GM23248 (cell line): ENCODE measurements at places on chromosomes 12 and 14.
A peak's percentile ranks its signal among the peaks of the same experiment; 100 is the strongest.

DNA sequence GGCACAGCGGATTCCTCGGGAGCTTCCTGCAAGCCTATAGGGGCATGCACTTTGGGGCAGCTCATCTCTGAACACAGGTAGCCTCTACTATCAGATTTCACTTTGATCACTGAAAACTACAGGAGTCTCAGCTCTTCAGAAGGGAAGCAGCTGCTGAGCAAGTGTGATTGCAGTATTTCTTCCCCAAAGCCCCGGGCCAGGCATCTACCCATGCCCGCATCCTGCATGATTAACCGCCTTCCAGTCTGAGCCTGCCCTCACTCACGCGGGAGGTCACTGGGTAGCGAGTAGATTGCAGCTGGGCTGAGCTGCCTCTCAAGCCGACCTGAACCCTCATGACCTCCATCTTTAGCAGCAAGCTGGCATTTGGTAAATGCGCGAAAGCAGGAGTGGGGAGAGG, 334.7 kb downstream of the DPF3 start:
- H3K4me3 ChIP-seq, result no peak overlapping the region
- no peak overlapping the region for H3K27ac ChIP-seq
- no peaks in the 10 kb centered on the region for H3K36me3 ChIP-seq
- peaks cover 27% of the 10 kb centered on the region for H3K4me1 ChIP-seq
- no peaks in the 10 kb centered on the region for H3K27me3 ChIP-seq

- no peaks in the 10 kb centered on the region for H3K27me3 ChIP-seq
- H3K27ac ChIP-seq, result no peak overlapping the region
Measured at GRCh38 chr14:102629011-102629444, 36.6 kb downstream of the RCOR1 start.

- DNase-seq, result no peak
- H3K4me1 ChIP-seq, result no peaks in the 10 kb centered on the region
- H3K27ac ChIP-seq, result no peak overlapping the region
- H3K4me3 ChIP-seq, result no peak overlapping the region
- H3K36me3 ChIP-seq, result no peaks in the 10 kb centered on the region
- no peaks in the 10 kb centered on the region for H3K27me3 ChIP-seq
Measured at GRCh38 chr14:97298736-97299135, 501.6 kb downstream of the VRK1 start.

DNA sequence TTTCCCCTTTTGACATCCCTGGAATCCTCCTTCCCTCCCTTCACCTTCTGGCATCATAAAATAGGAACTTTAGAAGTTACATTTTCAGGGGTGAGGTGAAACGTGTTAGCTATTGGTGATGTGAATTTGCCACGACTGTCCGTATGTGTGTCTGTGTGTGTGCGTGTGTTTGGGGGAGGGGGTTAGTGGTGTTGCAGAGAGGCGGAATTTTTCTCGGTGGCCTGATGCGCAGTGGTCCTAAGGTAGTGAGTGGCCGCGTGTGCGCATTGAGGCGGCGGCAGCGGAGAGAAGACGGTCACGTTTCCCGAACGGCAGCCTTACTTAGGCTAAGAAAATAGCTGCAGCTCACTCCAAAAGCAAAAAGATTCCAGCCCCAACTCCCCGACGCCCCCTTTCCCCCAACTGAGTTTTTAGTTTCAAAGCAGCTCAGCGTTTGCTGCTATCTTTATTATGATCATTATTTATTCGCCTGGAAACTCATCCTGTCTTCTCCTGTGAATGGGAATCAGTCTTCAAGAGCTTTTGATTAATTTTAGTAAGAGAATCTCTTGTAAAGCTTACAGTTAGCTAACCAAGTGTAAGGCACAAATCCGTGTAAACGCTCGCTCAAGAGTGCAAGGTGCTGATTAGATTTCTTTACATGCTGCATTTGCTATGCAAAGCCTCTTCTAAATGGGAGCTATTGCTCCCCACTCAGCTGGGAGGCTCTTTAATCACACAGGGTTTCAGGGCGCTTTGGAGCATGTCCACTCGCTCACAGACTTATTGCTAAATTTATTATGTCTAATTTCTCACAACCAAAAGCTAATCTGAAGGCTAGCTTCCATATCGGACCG, 4.7 kb downstream of the FLRT2 start:
- no peaks in the 10 kb centered on the region for H3K27me3 ChIP-seq
- H3K36me3 ChIP-seq, result no peaks in the 10 kb centered on the region
- peak overlapping the region; percentile 87 for H3K27ac ChIP-seq

GRCh38 chr12:47896633-47897032, 8.2 kb downstream of the VDR start:
- peaks cover 4% of the 10 kb centered on the region; the same call in 1 of the 2 replicates for H3K36me3 ChIP-seq
- H3K27ac ChIP-seq, result no peak overlapping the region
- no peak overlapping the region for H3K4me3 ChIP-seq
- peaks cover 20% of the 10 kb centered on the region for H3K4me1 ChIP-seq

GRCh38 chr14:55767286-55767685, 187.3 kb downstream of the KTN1 start:
- H3K27ac ChIP-seq, result no peak overlapping the region
- H3K27me3 ChIP-seq, result peaks cover 12% of the 10 kb centered on the region; the same call in 1 of the 2 replicates
- no peak for DNase-seq
- H3K4me1 ChIP-seq, result no peaks in the 10 kb centered on the region

DNA sequence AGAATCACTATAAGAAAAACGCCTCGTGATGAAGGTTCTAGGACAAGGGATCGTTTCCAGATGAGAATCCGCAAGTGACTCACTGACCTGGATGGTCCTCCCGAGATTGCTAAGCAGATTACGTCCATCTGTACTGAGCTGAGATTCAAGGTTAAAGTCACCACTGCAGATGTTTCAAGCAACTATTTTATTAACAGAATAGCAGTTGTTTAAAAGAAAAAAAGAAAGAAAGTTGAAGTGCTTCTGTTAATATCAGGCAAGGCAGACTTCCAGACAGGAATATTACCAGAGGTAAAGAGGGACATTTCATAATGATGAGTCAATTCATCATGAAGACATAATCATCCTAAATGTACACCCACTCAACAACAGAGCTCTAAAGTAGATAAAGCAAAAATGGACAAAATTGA, 17.9 kb downstream of the PXN start:
- peaks cover 8% of the 10 kb centered on the region; the same call in 1 of the 2 replicates for H3K36me3 ChIP-seq
- peak overlapping the region; percentile 92 for H3K27ac ChIP-seq
- H3K4me1 ChIP-seq, result peaks cover 86% of the 10 kb centered on the region
- H3K27me3 ChIP-seq, result no peaks in the 10 kb centered on the region

GRCh38 chr14:61145903-61146481, 135.1 kb downstream of the TMEM30B start:
- peak; percentile 82 for DNase-seq
- H3K4me3 ChIP-seq, result peak overlapping the region; percentile 11
- H3K27me3 ChIP-seq, result no peaks in the 10 kb centered on the region
- H3K27ac ChIP-seq, result peak overlapping the region; percentile 91

DNA sequence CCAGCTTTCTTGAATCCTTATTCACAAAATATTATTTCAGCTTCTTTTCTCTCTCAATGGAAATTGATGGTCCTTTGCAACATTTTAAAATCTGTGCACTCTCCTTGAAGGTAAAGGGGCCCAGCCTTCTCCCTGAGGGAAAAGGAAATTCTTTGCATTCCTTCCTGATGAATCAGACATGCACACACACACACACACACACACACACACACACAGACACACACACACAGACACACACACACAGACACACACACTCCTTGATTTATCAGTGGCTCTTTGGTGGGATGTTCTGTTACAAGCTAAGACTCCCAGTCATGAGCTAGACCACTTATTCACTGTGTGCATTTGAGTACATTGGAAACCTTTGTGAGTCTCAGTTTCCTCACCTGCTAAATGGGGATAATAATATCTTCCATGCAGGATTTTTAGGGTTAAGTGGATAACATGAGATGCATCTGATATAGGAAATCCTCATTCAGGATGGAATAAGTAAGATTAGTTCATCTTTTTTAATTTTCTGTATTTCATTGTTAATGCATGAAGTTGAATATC, 45.1 kb upstream of the HMGA2 start:
- no peaks in the 10 kb centered on the region for H3K27me3 ChIP-seq
- DNase-seq, result peak; percentile 29
- 0 out of 2 replicates have a peak overlapping the region, but pooled peaks have one; percentile 29 for H3K4me3 ChIP-seq

DNA sequence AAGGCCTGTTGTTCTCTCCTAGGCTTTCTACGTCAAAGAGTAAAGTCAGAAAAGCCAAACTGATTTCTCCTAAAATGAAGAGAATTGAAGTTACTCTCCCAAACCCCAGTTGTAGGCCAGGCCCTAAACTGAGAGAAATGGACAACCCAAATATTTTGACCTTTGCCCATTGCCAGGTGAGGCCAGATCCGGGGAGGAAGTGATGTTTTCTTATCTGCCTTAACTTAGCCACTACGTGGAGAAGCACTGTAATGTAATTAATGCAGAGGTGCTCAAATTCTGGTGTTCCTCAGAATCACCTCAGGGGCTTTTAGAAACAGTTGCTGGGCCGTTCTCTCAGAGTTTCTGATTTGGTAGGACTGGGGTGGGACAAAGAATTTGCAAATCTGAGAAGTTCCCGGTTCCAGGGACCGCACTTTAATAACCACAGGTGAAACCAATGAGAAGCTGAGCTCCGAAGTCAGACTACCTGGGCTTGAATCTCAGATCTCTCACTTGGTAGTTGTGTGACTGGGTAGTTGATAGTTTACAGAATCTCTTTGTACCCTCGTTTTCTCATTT, 73.2 kb downstream of the ETV6 start:
- H3K4me1 ChIP-seq, result peaks cover 38% of the 10 kb centered on the region
- H3K27me3 ChIP-seq, result no peaks in the 10 kb centered on the region
- no peaks in the 10 kb centered on the region for H3K36me3 ChIP-seq
- H3K4me3 ChIP-seq, result no peak overlapping the region
- DNase-seq, result no peak

DNA sequence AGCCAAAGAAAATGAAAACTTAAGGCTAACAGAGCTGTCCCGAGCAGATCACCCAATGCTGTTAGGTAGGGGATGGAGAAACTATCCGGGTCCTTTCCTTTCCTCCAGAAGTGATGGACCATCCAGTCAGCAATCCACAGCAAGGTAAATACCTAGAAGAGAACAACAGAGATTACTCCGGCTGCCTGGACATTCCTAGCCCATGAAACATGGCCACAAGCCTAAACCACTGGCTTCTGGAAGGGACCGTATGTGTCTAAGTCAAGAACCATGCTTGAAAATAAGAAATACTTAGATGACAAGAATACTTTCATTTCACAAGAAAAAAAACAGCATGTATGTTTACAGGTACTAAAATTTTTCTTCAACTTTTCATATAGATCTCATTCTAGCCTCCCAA, 152.9 kb downstream of the SLC41A2 start:
- H3K4me1 ChIP-seq, result peaks cover 24% of the 10 kb centered on the region
- H3K27me3 ChIP-seq, result no peaks in the 10 kb centered on the region
- H3K36me3 ChIP-seq, result no peaks in the 10 kb centered on the region
- H3K4me3 ChIP-seq, result peak overlapping the region; percentile 43; the same call in 1 of the 2 replicates
- DNase-seq, result peak; percentile 80

- no peak overlapping the region for H3K4me3 ChIP-seq
- no peak overlapping the region for H3K27ac ChIP-seq
- peaks cover 14% of the 10 kb centered on the region for H3K4me1 ChIP-seq
- no peak for DNase-seq
Measured at GRCh38 chr12:94779485-94779884, 129.1 kb upstream of the TMCC3 start.

- H3K4me1 ChIP-seq, result no peaks in the 10 kb centered on the region
- no peaks in the 10 kb centered on the region for H3K36me3 ChIP-seq
- no peak overlapping the region for H3K27ac ChIP-seq
- DNase-seq, result no peak
Measured at GRCh38 chr14:34072921-34073320, 122.0 kb upstream of the EGLN3 start.

DNA sequence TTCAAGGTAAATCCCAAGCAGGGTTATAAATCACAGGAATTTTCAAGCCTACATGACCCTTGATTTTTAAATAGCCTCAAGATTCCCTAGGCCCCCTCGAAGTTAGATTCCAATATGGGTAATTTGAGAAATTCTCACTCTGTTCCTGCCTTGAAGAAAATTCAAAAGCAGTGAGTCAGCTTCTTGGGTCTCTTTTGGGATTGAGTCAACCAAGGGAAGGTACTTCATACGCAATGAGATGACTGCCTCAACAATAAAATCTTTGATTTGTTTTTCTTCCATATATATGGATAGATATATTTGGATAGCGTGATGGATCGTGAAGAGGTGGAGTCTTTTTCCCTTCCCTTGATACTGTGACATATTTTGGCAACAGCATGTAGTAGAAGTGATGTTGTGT, 180.4 kb upstream of the ATP2B1 start:
- no peak overlapping the region for H3K27ac ChIP-seq
- no peaks in the 10 kb centered on the region for H3K27me3 ChIP-seq
- H3K4me3 ChIP-seq, result no peak overlapping the region
- no peaks in the 10 kb centered on the region for H3K36me3 ChIP-seq

DNA sequence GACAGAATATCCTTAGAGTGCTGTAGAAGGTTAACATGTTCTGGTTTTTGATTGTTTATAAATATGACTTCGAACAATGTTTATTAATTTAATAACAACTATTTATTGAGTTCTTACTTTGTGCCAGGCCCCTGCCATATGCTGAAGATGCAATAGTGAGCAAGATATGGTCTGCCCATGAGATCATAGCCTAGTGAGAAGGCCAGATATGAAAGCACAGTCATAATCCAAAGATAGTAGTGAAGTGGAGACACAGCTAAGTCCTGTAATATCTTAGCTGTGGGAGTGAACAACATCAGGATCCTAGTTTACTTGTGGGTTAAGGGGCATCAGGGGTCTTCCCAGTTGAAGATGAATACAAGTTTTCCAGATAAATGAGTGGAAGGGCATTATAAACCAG, 189.4 kb upstream of the FBXO33 start:
- no peak overlapping the region for H3K4me3 ChIP-seq
- H3K36me3 ChIP-seq, result no peaks in the 10 kb centered on the region
- H3K27ac ChIP-seq, result no peak overlapping the region
- H3K4me1 ChIP-seq, result no peaks in the 10 kb centered on the region

DNA sequence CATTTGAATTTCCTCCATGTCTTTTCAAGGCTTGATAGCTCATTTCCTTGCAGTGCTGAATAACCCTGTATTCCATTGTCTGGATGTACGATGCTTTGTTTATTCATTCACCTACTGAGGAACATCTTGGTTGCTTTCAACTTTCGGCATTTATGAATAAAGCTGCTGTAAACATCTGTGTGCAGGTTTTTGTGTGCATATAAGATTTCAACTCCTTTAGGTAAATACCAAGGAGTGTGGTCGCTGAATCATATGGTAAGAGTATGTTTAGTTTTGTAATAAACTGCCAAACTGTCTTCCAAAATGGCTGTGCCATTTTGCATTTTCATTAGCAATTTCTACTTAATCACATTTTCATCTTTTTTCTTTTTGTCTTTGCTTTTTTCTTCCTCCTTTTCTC, 327.7 kb upstream of the TBX3 start:
- no peak overlapping the region for H3K4me3 ChIP-seq
- no peak for DNase-seq
- no peaks in the 10 kb centered on the region for H3K4me1 ChIP-seq
- H3K27ac ChIP-seq, result no peak overlapping the region
- no peaks in the 10 kb centered on the region for H3K36me3 ChIP-seq

- no peaks in the 10 kb centered on the region for H3K36me3 ChIP-seq
- H3K27ac ChIP-seq, result no peak overlapping the region
- H3K4me1 ChIP-seq, result no peaks in the 10 kb centered on the region
- H3K27me3 ChIP-seq, result no peaks in the 10 kb centered on the region
- no peak overlapping the region for H3K4me3 ChIP-seq
Measured at GRCh38 chr14:96888158-96888557, 91.0 kb downstream of the VRK1 start.
